ENCODE measurements at places on chromosomes 5 and 9.

DNA sequence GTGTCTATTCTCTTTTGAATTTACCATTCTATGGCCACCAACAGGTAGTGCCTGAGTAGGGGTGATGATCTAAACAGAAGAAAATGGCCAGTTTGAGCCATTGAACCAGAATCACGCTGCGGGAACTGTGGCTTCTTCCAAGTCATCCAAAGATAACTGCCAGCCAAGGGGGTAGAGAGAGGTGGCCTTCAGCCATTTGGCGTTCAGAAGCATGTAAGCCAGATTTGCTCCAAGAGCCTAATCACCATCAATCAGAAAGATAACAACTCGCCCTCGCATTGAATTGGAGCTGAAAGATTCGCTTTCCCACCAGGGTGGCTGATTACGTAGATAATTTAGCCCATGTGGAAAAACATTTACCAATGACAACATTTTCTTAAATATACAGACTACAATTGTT lies 1302.7 kb upstream of the DMAC1 start:
- DNase-seq: no peak

- no peak for DNase-seq
Observed at GRCh38 chr9:133689151-133689763, 48.9 kb downstream of the SARDH start.

DNA sequence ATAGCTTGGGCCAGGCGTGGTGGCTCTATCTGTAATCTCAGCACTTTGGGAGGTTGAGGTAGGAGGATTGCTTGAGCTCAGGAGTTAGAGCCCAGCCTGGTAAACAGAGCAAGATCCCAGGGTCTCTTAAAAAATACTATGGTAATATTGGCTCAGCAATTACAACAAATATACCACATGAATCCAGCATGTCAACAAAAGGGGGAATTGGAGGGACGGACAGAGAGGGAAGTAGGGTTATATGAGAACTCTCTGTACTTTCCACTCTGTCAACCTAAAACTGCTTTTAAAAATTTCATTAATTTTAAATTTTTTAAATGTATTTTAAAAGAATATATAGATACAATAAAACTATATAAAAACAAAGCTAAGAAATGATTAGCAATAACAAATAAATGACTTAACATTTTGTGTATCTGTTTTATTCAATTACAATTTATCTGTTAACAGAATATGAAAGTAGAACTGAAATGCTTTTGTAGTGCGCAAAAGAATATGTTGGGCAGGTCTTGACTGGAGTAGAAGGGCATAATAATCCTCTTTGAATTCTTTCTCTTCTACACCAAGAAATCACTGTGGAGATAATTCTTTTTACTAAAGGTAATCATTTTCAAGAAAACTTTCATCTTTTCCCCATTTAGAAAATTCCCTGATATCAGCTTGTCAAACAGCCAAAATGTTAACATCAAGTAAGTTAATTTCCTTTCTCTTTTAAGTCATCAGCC lies 12.9 kb upstream of the CDC42SE2 start:
- no peak for DNase-seq

DNA sequence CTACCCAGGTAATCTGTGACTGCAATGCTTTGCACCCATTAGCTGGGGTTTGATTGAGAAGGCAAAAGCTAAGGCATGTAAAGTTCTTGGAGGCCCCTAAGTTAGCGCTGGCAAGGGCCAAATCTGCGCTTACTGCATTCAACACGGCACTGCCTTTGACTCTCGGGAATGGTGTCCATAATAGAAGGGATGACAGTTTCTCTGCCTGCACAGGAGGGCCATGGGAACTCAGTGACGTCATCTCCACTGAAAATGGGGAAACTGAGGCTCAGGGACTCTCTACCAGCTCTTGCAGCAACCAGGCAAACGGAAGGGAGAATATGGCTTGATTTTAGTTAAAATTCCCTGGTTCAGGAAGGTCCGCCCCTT lies 487 bp downstream of the SPATA24 start:
- DNase-seq: no peak

GRCh38 chr9:137694962-137695875 lies 76.4 kb downstream of the EHMT1 start:
- peak; percentile 90 for DNase-seq

DNA sequence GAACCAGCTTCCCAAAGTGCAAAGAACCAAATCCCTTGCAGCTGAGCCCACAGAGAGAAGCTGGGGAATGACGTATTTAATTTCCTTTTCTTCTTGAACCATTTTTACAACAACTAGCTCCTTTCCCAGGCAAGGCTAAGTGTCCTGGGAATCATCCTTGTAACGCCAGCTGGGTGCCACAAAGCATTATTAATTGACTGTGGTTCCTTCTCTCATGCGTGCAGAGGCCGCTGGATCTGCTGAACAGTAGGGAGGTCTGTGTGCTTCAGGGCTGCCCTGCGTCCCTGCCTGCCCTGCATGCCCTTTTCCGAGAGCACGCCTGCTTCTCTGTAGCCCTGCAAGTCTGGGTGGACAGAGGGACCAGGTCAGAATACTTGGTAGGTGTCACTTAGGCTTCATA lies 124.1 kb upstream of the OTULINL start:
- no peak for DNase-seq

DNA sequence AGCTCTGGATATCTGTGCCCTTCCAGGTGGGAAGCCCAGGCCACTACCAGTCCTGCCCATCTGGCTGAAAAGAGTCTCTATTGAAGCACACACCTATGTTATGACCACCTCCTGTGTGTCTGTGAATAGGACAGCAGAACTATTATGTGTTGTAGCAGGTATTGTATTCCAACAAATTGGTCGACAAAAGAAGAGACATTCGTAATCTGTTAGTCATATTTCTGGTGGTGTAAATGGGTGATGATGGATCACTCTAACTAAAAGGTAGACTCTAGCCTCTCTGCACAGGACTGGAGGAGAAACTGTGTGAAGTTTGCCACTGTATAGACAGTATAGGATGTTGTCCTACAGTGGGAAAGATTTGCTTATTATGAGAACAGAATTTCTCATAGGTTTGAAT lies 416.1 kb downstream of the TMEM38B start:
- DNase-seq: no peak

DNA sequence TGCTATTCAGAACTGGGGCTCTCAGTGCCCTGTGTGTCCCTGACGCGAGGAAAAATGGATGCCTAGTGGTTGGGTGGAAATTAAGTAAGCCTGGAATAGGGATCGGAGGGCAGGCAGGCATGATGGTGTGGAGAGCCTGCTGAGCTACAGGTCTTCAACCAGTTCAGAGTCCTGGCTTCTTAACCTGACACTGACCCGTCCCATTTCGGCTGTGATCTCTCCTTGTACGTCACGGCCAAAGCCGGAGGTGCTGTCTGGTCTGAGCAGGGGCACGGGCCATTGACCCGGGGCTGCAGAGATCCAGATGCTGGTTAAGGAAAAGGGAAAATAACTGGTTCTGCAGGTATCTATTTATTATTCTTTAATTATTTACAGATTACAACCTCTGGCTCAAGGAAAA lies 27.9 kb downstream of the RHOBTB3 start:
- peak; percentile 12 for DNase-seq

GRCh38 chr5:108251350-108251749 lies 130.5 kb downstream of the FBXL17 start:
- no peak for DNase-seq

DNA sequence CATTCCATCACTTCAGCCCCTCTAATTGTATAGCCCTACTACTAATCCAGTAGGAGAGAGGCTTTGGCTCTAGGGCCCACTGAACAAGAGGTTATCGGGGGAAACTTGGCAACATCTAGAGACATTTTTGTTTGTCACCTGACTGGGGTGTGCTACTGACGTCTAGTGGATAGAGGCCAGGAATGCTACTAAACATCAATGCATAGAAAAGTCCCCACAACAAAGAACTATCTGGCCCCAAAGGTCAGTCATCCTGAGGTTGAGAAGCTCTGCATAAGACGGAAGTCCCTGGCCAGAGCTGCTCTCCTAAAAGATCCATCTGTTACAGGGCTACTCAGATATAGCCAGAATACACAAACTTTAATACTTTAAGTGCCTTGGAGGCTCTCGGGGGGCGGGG lies 570.6 kb upstream of the KLF4 start:
- DNase-seq: no peak

DNA sequence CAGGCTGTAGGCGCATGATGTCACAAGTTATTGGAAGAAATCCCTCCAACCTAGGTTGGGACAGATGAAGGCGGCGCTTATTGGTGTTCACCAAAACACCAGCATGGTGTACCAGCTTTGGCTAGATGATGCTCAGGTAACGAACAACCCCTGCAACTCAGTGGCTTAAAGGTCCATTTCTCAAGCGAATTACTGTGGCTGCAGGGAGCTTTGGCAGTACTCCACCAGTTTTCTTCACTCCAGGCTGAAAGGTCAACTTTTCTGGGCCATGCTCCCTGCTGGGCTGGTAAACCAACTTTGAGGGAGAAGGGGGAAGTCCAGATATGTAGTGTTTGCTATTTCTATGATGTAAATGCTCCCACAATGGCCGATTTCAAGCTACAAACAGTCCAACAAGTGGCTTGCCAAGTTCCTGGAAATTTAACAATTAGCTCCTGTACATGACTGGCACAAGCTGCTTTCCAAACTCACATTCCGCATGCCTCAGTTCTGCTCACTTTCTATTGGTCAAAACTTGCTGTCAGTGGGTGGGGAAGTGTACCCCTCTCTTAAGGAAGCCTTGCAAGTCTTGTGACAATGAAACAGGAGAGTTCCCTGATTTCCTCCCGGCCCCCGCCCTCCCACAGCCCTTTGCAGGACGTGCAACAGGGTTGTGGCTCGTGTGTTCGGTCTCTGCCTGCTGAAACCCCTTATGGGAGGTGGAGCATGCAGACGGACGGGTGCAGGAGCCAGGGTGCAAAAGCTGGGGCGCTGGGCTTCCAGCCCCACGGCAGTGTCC lies 588 bp upstream of the ZBED3 start:
- DNase-seq: peak; percentile 25

DNA sequence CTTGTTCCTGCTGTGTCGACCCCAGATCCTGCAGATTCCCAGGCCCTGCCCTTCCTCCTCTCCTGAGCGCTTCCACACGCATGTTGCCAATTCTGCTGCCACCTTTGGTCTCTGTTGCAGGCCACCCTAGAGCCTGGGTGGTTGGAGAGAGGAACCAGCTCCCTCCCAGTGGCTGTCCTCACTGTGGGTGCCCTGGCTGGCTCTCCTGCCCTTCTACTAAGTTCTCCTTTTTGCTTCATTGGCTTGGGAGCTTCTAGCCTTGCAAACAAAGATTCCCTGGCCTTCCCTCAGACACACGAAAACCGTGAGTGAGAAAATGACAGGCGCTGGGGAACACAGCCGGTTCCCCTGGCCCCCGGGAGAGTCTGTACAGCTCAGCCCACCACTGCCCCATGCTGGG lies 14.2 kb upstream of the NCS1 start:
- DNase-seq: no peak

- DNase-seq: no peak
Observed at GRCh38 chr5:45643056-45643455, 53.1 kb downstream of the HCN1 start.

DNA sequence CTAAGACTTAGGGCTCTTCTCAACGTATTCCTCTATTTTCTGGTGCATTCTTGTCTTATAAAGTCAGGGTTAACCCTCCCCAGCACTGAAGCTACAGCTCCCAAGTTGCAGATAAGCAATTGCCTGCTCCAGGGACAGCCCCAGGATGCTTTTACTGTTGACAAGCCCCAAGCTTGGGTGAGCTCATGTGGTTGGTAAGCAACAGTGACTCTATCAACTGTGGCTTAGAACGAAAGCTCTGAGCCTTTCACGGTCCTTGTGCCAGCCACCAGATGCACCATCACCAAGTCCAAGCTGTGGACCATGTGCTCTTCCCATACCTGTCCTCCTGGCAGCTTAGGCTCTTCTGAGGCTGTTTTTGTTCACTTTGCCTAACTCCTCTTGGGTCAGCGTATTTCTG lies 13.5 kb downstream of the ADRB2 start:
- DNase-seq: no peak

- DNase-seq: no peak
Observed at GRCh38 chr5:57315941-57316340, 142.1 kb downstream of the GPBP1 start.

GRCh38 chr5:170560938-170561337 lies 57.1 kb downstream of the KCNIP1 start:
- no peak for DNase-seq

DNA sequence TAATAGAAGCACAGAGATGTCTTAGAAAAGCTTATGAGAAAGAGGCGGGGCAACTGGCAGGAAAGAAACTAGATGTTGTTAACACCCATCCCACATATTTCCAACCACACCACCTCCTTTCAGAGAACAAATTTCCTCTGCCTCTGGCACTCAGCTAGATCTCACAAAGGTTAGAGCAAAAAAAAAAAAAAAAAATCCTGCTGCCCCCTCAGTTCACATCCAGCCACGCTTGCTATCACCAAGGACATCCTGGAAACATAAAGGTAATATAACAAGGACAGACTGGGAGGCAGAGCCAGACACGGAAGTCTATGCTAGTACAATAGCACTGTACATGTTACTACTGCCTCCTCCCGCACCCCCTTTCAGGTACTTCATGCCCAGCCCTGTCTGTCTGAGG lies 238.0 kb upstream of the PTGER4 start:
- DNase-seq: peak; percentile 24

- peak; percentile 55 for DNase-seq
Observed at GRCh38 chr5:5497152-5497788, 74.8 kb downstream of the ICE1 start.

GRCh38 chr9:121267689-121268597 lies at the start of gene GSN:
GSN (plus strand) TSS chr9:121268162; CDS start chr9:121301972, 33,810 bp downstream.
- DNase-seq: peak; percentile 80

DNA sequence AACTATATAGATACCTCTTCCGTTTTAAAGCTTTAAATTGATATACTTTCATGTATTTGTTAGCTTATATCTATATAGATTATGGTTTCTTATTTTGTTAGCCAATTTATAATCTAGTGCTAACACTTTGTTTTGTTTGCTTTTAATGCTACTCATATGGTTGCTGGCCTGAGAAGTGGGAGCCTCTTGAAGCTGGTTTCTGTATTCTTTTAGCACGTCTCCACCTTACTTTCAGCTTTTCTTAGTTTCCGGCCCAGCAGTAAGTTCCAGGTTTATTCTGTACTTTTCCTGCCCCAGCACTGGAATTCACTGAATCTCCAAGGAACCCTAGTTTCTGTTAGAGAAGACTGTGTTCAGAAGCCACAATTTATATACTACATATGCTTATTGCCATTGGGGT lies 458.9 kb downstream of the PRR16 start:
- DNase-seq: no peak

- no peak for DNase-seq
Observed at GRCh38 chr9:88875400-88876120, 115.7 kb upstream of the S1PR3 start.

DNA sequence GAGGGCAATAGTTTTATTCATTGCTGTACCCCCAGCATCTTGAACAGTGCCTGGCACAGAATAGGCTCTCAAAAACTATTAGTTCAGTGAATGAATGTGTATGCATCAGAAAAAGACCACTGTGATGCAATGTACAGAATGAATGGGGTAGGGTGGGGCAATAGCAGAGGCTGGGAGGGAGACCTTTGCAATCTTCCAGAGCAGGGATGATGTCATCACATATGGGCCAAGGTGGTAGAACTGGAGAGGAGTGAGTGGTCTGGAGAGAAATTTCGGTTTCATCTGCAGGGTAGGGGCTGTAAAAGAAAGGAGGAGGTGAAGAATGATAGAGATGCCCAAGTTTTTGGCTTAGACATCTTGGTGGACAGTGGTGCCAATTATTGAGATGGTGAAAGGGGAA lies 23.4 kb upstream of the ARAP3 start:
- no peak for DNase-seq

GRCh38 chr9:131837836-131838235 lies 98.0 kb upstream of the RAPGEF1 start:
- no peak for DNase-seq
